DND-41 (cell line): ENCODE measurements at places on chromosomes 11 and 22.
A peak's percentile ranks its signal among the peaks of the same experiment; 100 is the strongest.

DNA sequence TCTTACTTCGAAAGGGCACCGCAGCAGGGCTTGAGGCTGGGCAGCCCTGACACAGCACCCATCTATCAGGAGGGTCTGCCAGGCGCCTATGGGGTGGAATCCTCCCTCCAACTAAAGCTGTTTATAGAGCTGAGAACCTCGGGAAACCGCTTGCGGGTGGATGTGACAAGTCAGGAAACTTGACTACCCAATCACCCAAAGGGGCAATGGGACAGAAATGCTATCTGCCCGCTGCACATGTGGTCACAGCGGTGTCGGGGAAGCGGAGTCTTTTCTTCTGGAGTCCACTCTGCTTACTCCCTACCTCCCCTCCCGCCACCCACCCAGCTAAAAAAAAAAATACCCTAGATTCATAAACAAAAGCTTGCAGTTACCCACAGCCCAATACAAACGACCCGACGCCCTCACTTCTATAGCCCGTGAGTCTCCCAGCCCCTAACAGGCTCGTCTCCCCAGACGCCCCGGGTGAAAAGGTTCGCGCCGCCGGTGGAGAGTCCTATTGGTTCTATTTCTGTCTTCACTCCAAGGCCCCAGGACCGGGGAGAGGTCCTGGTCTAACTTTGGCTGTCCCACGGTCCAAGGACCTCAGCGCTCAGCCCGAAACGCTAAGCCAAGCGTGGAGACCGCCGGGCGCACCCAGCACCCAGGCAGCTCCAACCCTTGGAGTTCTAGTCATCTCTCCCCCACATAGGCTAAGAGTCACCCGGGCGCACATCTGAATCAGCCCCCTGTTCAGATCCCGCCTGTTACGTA, 1.4 kb downstream of the TRPC6 start:
- DNase-seq: no peak

- DNase-seq: no peak
These were observed 48.1 kb downstream of the SMIM38 start for GRCh38 chr11:69203901-69204245.

- DNase-seq: no peak
These were observed 43.2 kb downstream of the PIK3C2A start for GRCh38 chr11:17164361-17165246.

- DNase-seq: no peak
These were observed 45.4 kb downstream of the IGF2 start for GRCh38 chr11:2093575-2094353.

DNA sequence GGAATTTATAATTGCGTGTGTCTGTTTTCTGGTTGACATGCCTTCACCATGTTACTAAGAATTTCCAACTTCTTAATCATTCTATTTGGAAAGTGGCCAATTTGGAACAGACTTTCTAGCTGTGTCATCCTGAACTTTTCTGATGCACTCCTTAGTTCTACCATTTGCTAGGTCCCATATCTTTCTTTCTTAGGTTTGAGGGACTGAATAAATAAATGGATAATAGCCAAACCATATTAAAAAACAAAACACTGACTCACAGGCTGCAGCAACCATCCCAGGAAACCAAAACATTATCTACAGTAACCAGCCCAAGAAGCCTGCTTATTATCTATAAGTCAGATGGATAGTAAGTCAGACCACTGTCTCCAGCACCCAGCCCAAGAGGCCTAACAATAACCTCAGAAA, 57.5 kb upstream of the PLET1 start:
- no peak for DNase-seq

GRCh38 chr22:48393885-48394284, 1433.8 kb downstream of the BRD1 start:
- DNase-seq: no peak

GRCh38 chr11:72578566-72578965, 95.7 kb downstream of the PDE2A start:
- DNase-seq: no peak

DNA sequence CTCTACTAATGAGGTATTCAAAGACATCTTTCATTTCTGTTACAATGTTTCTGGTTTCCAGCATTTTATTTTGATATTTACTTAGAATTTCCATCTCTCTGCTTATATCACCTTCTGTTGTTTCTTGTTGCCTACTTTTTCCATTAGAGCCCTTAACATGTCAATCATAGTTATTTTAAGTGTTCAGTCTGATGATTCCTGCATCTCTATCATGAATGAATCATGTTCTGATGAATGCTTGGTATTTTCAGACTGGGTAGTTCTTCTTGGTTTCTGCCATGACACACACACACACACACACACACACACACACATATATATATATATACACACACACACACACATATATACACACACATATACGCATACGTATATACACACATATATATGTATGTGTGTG, 486.4 kb upstream of the ISX start:
- DNase-seq: no peak

DNA sequence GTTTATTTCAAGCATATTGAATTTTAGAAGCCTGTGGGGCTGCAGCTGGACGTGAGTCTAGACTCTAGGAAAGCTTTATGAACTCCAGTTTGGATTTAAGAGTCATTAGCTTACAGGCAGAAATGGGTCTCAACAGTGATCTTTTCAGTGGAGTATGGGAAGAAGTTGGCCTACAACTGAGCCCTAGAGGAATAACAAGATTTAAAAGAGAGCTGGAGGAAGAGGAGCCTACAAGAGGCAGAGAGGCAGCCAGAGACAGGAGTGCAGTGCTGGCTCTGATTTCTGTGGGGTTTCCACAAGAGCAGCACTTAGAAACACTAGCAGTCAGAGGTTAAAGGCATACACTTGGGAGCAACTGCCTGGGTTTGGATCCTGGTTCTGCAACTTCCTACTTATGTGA, 17.9 kb downstream of the APOL5 start:
- DNase-seq: no peak

GRCh38 chr11:35483131-35483820, 42.1 kb downstream of the PAMR1 start:
- DNase-seq: no peak

GRCh38 chr11:103682318-103683184, 353.9 kb upstream of the DDI1 start:
- peak; percentile 66 for DNase-seq

DNA sequence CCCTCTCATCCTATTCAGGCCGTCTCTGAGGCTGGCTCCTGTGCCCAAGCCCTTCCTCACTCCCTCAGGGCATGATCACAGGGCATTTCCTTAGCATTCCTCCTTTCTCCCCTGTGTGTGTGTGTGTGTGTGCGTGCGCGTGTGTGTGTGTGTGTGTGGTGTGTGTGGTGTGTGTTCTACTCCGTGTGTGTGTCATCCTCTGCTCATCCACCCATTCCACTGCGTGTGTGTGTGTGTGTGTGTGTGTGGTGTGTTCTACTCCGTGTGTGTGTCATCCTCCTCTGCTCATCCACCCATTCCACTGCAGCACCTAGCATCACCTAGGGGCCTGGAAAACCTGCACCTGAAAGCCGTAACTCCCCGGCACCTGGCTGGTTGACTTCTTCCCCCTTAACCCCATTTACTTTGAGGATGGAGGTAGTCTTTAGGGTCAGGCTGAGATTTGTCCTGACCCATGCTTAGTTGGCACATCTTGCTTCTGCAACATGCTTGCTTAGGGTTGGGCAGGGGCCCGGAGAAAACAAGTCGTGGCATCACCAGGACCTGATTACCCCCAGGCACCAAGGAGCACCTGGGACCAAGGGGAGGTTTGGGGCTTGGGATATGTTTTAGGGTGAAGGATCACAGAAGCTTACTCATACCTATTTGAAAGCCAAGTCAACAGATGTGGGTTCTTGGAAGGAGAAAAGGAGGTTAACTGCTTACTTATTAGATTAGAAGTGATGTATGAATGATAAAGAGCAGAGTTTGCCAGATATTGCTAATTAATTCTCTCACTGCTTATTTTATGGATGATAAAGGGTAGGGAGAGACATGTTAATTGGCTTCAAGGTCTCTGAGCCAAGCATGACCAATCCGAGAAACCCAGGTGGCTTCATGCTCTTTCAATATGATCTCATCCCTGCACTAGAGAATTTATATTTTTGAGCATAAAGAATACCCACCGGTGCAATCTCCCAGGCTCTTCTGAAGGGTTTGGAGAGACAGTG, 18.9 kb downstream of the TIMP3 start:
- no peak for DNase-seq

- DNase-seq: no peak
These were observed 1.8 kb downstream of the PHOX2A start for GRCh38 chr11:72242141-72242540.

DNA sequence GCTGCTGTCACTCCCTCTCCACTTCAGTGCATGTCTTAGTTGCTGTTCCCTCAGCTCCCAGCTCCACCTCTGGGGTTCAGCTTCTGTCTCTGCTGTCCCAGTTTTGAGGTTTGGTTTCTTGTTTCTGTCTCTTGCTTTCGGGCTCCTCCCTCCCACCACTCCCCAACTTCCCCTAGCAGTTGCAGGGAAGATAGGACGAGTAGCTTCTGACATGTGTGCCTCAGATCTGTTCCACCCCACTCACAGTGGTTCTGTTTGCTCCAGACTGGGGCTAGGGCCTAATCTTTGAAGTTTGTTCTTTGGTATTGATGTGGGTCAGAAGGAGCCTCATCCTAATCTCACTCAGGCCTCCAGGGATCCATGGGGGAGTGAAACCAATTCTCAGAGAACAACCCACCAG, 2.6 kb upstream of the RRM1 start:
- no peak for DNase-seq
